Dermis blood vessel endothelial cell (primary cell): ENCODE measurements at places on chromosomes 16 and 17. TPM values are rescaled to one million over a fixed set of nuclear protein-coding genes. Genes with fewer than 3 reads are reported as not detected.

The TVP23A gene
- total RNA-seq = not detected in 2 replicates

The MFAP4 gene
- total RNA-seq = not detected in 2 replicates

The HBA1 gene
- total RNA-seq = not detected in 2 replicates

The C17orf50 gene
- total RNA-seq = not detected in 2 replicates

The RNF112 gene
- 0.51 and 0.70 TPM in 2 replicates for total RNA-seq

The TMEM220 gene
- 1.5 and 2.7 TPM in 2 replicates for total RNA-seq

The FAM20A gene
- not detected in 2 replicates for total RNA-seq

The CCL17 gene
- total RNA-seq = not detected in 2 replicates

The ANKS4B gene
- total RNA-seq = not detected in 2 replicates

The TBC1D26 gene
- total RNA-seq = not detected in 2 replicates

The PRR35 gene
- not detected in 2 replicates for total RNA-seq

The KRTAP9-2 gene
- not detected in 2 replicates for total RNA-seq

The BMERB1 gene
- 12.5 and 12.6 TPM in 2 replicates for total RNA-seq

The G6PC1 gene
- total RNA-seq = not detected in 2 replicates

The TOM1L1 gene
- 0.34 and 0.70 TPM in 2 replicates for total RNA-seq

The CCDC40 gene
- 1.4 and 2.2 TPM in 2 replicates for total RNA-seq

The CCDC154 gene
- total RNA-seq = 0.09 and 0.34 TPM in 2 replicates

The CLEC18C gene
- not detected in 2 replicates for total RNA-seq

The GALR2 gene
- 0.19 TPM in 1 of 2 replicates, not detected in the other for total RNA-seq

The PHB1 gene
- total RNA-seq = 171 and 197 TPM in 2 replicates

The DHRS13 gene
- 18.7 and 20.5 TPM in 2 replicates for total RNA-seq

The SMG1 gene
- total RNA-seq = 85.4 and 87.0 TPM in 2 replicates
